Activated T-cell treated with anti-CD3 and anti-CD28 coated beads, Interleukin-2, amount 50 U/mL, for 4 hours (primary cell): ENCODE measurements at places on chromosomes 6 and 20.

DNA sequence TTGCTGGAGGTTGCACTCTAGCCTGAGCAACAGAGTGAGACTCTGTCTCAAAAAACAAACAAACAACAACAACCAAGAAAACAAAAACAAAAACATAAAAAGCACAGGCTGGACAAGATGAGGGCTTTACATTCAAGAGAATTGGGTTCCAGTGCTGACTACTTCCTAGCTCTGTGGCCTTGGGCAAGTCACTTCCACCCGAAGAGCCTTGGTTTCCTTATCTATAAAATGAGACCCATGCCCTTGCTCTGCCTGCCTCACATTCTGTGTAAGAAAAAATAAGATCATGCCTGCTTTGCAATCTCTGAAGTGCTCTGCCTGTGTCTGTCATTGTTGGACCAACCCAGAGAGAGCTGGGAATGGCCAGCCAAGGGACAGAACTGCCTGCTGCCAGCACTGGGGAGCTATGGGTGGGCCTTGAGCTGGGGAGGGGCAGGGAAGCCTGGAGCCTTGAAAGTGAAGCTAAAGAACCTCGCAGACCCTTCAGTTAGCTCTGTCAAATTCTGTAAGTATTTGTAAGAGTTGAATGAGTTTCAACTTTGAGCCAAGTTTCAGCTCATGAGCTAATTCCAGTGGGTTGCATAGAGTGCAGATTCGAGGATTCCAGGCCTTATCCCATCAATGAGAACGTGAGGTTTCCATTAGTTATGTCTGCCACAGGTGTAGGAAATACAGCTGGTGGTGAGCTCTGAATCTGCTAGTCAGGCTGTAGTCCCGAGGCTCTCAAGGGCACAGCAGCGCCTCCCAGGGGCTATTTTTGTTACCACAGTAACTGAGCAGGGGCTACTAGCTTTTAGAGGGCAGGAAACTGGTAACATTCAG lies 93.2 kb downstream of the DLGAP4 start:
- no peak for DNase-seq

- peak; percentile 26 for DNase-seq
Measured at GRCh38 chr6:36947570-36948351, 6.8 kb upstream of the PI16 start.

DNA sequence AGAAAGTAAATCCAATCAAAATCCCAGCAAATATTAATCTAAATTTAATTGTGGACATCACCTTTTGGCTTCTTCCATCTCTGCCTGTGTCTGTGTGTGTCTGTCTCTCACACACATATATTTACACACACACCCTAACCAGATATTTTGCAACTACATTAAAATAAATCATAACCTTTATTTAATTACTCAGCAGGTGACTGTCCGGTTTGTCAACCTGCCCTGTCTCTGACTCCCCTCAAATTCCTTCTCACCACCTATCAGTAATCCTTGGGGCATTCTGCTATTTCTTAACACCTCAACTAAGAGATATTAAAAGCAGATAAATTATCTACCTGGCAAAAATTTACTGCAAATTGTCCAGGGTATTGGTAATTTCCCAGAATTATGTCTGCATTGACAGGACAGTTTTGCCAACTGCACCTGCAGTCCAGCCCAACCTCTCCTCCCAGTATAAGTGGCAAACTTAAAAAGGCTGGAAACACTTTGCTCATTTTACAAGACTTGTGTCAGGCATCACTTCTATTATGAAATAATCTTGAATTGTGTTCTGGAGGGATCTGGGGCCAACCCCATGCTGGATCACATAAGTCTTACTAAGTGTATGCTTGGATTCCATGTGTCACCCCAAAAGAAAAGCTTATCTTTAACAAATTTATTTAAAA lies 216.1 kb downstream of the GMDS start:
- no peak for DNase-seq

DNA sequence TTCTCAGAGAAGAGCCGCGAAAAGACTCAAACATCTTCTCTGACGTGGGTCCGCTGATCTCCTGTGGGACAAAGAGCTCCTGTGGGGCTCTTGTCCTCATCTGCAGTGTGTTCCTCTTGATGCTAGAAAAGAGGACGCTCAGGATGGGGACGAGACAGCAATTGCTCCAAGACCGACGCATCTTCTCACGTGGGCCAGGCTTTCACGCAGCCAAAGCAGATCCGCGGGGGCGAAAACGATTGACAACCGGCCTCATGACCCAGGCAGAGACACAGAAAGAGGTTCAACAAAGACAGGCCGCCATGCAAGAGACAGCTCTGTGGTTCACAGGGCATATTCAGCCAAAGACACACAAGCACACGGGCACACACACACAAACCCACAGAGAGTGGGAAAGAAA lies 971.8 kb upstream of the DEFB115 start:
- no peak for DNase-seq

DNA sequence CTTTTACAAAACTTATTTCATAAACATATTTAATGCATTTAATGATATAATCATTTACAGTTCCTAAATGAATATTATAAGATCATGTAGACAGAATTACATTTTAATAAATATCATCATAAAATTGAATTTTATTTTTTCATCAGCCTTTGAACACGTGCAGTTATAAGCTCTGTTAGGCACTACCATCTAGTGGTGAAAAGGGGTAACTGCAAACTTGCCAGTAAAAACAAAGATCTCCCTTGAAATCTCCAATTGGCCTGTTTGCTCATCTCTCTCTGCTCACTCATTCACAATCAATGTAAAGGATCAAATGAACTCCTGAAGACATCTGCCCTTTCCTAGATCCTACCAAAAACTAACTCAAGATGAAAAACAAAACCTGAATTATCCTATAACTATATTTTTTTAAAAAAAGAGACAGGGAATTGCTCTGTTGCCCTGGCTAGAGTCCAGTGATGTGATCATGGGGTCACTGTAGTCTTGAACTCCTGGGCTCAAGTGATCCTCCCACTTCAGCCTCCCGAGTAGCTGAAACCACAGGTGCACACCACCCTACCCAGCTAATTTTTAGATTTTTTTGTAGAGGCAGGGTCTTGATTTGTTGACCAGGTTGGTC lies 31.7 kb downstream of the SAMHD1 start:
- no peak for DNase-seq

GRCh38 chr6:29626948-29627754 lies 5.8 kb downstream of the GABBR1 start:
- DNase-seq, result no peak

DNA sequence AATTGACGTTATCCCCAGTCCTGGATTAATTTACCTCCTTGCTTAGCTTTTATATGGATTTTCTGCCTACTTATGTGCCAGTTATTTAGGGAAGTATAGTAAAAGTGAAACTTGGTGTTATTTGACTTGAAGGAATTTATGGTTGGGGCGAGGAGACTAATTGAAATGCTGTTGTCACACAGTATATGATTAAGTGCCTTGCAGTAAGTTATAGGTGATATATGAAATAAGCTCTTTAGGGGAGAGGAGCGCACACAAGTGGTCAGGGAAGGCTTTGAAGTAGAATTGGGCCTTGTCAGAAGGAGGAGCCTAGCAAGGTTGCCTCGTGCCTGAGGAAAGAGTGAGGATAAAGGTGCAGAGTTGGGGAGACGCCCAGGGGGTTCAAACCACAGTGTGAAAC lies 20.5 kb downstream of the NCOA7 start:
- DNase-seq, result no peak

- no peak for DNase-seq
Measured at GRCh38 chr20:47809161-47809960, 24.1 kb upstream of the SULF2 start.

DNA sequence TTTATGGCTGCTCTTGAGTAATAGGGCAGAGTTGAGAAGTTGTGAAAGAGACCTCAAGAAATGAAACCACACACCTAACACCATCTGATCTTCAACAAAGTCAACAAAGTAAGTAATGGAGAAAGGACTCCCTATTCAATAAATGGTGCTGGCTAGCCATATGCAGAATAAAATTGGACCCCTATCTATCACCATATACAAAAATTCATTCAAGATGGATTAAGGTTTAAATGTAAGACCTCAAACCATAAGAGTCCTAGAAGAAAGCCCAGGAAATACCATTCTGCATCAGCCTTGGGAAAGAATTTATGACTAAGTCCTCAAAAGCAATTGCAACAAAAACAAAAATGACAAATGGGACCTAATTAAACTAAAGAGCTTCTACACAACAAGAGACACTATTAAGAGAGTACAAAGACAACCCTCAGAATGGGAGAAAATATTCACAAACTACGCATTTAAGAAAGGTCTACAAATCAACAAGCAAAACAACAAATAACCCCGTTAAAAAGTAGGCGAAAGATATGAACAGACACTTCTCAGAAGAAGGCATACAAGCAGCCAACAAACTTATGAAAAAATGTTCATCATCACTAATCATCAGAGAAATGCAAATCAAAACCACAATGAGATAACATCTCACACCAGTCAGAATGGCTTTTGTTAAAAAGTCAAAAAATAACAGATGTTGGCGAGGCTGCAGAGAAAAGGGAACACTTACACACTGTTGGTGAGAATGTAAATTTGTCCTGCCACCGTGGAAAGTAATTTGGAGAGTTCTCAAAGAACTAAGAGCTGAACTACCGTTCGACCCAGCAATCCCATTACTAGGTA lies 4.0 kb downstream of the MAP3K5 start:
- DNase-seq, result no peak

DNA sequence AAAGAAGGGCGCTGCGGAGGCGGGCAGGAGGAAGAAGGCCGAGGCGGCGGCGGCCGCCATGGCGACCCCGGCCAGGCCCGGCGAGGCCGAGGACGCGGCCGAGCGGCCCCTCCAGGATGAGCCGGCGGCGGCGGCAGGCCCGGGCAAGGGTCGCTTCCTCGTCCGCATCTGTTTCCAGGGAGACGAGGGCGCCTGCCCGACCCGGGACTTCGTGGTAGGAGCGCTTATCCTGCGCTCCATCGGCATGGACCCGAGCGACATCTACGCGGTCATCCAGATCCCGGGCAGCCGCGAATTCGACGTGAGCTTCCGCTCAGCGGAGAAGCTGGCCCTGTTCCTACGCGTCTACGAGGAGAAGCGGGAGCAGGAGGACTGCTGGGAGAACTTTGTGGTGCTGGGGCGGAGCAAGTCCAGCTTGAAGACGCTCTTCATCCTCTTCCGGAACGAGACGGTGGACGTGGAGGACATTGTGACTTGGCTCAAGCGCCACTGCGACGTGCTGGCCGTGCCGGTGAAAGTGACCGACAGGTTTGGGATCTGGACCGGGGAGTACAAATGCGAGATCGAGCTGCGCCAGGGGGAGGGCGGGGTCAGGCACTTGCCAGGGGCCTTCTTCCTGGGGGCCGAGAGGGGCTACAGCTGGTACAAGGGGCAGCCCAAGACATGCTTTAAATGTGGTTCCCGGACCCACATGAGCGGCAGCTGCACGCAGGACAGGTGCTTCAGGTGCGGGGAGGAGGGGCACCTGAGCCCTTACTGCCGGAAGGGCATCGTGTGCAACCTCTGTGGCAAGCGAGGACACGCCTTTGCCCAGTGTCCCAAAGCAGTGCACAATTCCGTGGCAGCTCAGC lies 780 bp downstream of the ZCCHC3 start:
- DNase-seq, result no peak

- no peak for DNase-seq
Measured at GRCh38 chr6:164947164-164947563, 362.2 kb downstream of the C6orf118 start.

DNA sequence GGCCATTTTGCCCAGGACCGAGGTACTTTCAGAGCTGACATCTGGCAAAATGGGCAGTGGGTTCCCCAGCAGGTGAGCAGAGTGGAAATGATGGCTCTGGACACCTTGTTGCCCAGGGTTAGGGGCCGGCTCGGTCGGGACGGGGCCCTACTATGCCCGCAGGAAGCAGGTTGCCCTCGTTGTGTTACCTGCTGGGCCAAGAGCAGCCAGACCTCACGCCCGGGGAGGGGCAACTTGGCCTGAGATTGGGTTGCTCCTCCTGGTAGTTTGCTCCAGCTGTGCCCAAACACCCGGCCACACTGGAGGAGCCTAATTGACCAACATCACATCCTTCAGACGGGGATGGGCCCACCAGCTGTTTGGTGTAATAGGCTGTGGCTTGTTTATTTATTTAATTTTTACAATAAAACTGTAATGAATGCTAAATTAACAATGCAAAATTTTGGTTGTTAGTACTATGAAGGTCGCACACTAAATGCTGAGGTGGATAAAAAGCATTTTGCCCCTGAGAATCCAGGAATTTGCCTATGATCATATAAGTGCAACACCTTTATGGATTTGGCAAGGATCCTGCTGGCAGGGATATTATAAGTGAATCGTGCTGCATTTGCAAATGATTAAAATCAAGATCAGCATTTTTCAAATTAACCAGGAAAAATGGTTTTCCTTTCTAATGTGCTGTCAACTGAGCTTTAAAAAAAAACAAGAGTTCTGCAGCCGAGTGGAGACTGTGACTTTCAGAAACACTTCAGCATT lies 26.6 kb upstream of the PCMTD2 start:
- no peak for DNase-seq

DNA sequence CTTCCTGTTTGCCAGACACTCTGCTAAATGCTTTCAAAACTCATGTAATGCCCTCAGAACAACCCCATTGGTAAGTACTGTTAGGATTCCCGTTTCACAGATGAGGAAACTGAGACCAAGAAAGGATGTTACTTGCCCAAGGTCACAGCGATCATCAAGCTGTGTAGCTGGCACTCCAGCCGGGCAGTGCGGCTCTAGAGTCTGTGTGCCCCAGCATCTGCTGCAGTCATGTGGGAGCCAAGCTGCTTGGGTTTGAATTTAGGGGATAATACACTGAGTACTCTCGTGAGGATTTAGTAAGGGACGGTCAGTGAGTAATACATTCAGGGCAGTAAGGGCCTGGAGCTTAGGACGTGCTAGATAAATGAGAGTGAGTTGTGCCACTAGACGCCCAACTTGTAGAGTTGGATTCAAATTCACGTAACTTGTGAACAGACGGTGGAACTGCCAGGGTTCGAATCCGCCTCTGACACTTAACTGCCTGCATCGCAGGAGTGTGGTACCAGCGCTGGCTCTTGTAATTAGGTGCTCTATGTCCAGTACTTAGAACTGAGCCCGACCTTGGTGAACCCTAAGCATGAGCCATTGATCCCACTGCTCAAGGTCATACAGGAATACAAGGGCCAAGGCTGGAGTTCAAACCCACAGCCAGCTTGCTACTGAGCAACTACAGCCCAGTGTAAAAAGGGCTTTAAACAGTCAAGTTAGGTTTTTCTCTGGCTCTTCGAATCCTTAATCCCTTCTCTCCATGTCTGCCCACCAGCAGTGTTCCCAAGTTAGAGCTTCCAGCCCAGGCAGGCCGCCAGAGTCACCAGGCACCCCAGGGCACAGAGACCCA lies 70.2 kb downstream of the EYA2 start:
- no peak for DNase-seq

GRCh38 chr6:111356551-111356950 lies 126.5 kb downstream of the REV3L start:
- no peak for DNase-seq

GRCh38 chr6:139713424-139713823 lies 339.0 kb upstream of the CITED2 start:
- DNase-seq, result no peak

- no peak for DNase-seq
Measured at GRCh38 chr20:19849341-19850197, 91.5 kb downstream of the RIN2 start.

- DNase-seq, result no peak
Measured at GRCh38 chr6:46706464-46706863, 18.8 kb downstream of the TDRD6 start.
